Endothelial cell (in vitro differentiated cells): ENCODE measurements at places on chromosomes 2 and 18. TPM values are rescaled to one million over a fixed set of nuclear protein-coding genes. Genes with fewer than 3 reads are reported as not detected.

Gene LRRC30
- not detected for total RNA-seq

DNA sequence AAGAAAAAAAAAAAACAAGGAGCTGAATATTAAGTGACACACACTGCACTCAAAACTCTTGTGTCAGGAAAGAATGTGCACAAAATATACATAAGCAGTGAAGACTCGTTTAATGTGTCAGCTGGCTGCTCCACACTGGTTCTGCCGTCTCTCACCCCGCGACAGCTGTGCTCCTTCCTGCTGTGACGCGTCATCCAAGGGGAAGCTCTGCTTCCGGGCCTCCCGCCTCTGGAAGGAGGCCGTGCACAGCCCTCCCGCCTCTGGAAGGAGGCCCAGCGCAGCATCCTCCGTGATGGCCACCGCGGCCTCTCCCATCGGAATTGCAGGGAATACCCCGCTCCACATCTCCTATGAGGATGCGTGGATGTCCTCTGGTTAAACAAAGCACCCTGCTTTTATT, 151.0 kb downstream of the HDAC4 start:
- no peak for DNase-seq

Gene SPR
- total RNA-seq = 12.2 TPM

GRCh38 chr2:37287966-37288365, 36.7 kb downstream of the PRKD3 start:
- DNase-seq = no peak

Gene PUM2
- 75.3 TPM for total RNA-seq

GRCh38 chr2:19356545-19357401, 1.6 kb downstream of the OSR1 start:
- no peak for DNase-seq

DNA sequence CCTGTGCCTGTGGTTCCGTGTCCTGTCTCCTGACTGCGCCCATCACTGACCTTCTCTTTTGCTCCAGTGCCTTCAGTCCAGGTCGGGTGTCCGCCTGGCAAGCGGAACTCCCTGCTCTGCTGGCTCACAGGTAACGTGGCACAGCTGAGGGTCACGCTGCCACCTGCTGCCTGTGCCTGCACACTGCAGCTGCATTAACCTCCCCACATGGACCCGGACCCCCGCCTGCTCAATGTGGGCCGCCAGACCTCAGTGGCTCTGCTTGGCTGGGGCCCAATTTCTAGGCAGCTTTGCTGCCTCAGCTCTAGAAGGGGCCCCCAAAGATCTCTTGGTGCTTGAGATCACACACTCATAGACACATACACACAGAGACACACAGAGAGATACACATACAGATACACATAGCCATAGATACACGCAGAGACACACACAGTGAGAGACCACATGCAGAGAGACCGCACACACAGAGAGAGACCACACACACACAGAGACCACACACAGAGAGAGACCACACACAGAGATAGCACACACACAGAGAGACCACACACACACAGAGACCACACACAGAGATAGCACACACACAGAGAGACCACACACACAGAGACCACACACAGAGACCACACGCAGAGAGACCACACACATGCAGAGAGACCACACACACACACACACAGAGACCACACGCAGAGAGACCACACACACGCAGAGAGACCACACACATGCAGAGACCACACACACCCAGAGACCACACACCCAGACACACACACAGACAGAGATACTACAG, 14.9 kb upstream of the CNNM3 start:
- peak; percentile 70 for DNase-seq
